ENCODE measurements at places on chromosomes 13 and 19.

- DNase-seq, result no peak
Measured at GRCh38 chr19:14577885-14578427, 4.9 kb upstream of the CLEC17A start.

GRCh38 chr13:51674276-51674675 is 90.0 kb downstream of the WDFY2 start:
- DNase-seq, result no peak

GRCh38 chr19:45448887-45449299 is 18.9 kb upstream of the FOSB start:
- DNase-seq, result no peak

DNA sequence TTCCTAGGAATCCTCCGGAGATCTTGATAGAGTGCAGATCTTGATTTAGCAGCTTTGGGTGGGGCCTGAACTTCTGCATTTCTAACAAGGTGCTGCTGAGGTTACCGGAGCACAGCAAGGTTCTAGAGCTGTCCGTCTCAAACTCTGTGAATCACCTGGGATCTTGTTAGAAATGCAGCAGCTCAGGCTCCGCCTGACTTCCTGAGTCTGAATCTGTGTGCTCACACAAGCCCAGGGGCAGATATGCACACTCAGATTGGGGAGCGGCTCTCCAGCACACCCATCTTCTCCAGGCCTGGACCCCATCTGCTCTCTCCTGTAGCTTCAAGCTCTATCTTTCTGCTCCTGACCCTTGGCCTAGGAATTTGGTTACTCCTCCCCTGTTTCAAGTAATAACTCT is 3.5 kb upstream of the TEX26 start:
- DNase-seq, result no peak

GRCh38 chr13:50386541-50387050 is 371.4 kb downstream of the KCNRG start:
- no peak for DNase-seq

DNA sequence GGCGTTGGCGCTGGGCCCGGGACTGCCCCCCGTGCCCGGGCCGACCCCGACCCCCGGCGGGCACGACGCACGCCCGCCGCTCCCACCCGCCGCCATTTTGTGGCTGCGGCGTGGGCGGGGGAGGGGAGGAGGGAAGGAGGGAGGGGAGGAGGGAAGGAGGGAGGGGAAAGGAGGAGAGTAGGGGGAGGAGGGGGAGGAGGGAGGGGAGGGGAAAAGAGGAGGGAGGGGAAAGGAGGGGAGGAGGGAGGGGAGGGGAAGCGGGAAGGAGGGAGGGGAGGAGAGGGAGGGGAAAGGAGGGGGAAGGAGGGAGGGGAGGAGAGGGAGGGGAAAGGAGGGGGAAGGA is at the start of gene BTBD2:
Gene BTBD2, minus strand, starts transcription at position 107 of the 343 bp plus-strand sequence. Its CDS starts 11 bp downstream, at position 96.
- no peak for DNase-seq

DNA sequence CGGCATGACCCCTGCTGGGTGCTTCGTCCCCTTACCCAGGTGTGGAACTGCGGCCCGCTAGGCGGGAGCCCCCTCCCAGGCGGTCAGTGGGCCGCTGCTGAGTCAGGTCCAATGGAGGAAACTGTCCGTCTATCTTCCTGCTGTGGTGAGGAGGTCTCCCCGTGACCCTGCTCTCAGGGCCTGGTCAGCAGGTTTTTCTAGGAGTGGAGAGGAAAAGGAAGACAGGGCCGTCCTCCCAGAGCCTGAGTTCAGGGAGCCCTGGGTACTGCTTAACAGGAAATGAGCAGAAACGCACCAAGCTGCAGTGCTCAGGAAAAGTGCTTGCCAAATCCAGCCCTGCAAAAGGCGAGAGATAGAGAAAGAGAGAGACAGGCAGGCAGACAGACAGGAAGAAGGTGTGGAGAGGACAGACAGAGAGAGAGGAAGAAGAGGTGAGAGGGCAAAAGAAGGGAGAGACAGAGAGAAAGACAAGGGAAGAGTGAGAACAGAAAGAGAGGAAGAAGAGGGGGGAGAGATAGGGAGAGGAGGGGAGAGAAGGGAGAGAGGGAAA is 10.3 kb downstream of the SH3GL1 start:
- DNase-seq, result no peak

GRCh38 chr13:104782741-104783140 is 1716.5 kb upstream of the SLC10A2 start:
- DNase-seq, result no peak

DNA sequence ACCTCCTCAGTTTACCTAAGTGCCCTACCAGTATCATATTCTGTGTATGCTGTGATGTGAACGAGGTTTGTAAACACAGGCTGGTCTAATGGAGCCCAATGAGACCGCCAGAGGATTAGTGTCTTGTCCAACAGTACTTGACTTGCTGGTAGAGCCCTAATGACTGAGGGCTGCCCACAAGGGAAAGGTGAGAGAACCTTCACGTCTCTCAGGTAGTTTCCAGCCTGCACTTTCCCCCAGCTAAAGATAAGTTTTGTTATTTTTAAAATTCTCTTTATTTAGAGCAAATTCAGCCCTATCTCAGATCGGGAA is 498 bp upstream of the RBM26 start:
- DNase-seq, result no peak

DNA sequence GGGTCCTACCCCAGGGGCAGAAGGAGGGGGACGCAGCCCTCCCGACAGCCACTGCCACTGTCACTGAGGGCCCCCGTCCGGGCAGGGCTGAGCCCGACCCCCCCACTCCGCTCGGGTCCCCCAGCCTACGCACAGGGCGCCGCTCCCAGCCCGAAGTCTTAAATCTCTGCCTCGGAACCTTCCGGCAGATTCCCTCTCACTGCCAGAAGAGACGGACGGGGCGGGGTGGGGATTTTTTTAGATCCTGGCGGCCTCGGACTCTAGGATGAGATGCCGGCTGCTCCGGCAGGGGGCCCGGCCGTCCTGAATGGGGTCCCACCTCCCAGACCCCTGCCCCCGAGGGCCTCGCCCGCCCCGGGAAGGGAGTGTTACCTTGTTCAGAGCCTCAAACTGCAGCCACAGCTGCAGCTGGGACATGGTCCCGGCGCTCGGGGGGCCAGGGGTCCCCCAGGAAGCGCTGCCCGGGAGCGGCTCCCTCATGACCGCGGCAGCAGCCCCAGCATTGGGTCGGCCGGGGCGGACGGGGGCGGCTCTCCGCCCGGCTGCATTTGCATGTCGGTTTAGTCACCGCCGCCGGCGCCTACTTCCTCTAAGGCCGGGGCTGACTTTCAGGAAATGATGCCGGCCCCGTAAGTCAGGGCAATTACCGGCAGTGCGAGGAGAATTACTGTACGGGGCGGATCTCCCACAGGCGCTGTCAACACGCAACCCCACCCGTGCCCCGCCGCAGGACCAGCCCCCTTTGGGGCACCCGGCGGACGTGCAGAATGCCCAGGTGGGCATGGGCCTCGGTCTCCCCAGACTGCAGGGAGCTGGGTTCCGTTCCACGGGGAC is 28.1 kb downstream of the GPX4 start:
- peak; percentile 84 for DNase-seq

- no peak for DNase-seq
Measured at GRCh38 chr13:31468114-31468902, 268.5 kb downstream of the B3GLCT start.

GRCh38 chr19:17448131-17448967 is at the start of gene TMEM221:
Gene TMEM221, minus strand, starts transcription at chr19:17448668. Its CDS starts 206 bp downstream, at chr19:17448462.
- DNase-seq, result peak; percentile 30

GRCh38 chr13:91659256-91660075 is 261.0 kb downstream of the GPC5 start:
- no peak for DNase-seq

DNA sequence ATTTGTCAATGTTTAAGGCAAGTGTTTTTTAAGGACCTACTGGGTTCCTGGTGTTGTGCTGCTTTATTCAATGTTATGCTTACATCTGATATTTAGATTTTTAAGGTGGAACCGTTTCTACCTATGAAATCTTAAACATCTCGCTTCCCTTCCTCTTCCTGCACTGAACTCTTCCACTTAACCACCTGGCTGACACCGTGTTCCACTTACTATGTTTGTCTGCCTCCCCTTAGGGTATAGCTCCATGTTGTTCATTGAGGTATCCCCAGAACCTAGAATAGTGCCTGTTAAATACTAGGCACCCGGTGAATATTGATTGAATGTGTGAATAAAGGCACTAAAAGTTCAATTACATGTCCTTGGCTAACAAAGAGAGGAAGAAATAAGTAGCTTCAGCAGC is 104.9 kb downstream of the RNF17 start:
- no peak for DNase-seq

DNA sequence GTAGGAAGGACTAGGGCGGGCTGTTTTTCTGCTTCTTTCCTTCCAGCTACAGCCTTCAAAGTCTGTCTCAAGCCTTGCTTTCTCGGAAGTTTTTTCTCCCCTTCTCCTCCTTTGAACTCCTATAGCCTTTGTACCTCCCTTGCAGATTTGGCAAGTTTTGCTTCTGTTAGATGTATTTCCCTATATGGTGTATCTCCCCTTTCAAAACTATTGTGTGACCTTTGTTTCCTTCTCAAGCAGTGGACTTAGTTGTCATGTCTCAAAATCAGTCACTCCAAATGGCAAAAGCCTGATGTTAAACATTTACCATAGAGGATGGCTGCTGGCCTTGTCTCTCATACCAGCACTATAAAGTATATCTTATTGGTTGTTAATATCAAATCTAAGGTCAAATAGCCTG is 152.7 kb downstream of the FLT1 start:
- no peak for DNase-seq

DNA sequence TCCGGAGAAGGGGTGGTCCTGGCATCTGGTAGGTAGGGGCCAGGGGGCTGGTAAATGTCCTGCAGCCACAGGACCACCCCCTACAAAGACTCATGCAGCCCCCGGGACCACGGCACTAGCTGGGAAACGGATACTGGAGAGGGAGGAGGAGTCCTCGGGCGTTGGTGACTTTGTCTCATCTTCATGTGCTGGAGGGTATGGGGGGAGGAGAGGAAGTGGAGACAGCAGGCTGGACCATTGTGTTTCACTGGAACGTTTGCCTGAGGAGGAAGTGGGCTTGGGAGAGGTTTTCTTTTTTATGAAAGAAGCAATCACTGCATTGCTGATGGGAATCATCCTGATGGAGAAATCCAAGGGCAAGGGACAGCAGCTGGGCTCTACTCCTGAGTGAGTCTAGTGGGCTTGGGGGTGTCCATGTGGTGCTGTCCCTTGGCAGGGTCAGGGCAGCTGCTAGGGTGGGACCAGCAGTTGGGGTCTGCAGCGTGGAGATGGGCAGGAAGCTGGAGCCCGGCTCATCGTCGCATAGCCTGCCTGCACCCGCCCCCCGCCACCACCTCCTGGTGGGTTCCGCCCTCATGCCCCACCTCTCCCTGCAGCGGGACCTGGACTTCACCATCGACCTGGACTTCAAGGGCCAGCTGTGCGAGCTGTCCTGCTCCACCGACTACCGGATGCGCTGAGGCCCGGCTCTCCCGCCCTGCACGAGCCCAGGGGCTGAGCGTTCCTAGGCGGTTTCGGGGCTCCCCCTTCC is 1.7 kb upstream of the ADM5 start:
- no peak for DNase-seq

- DNase-seq, result no peak
Measured at GRCh38 chr19:4373601-4374497, 26.5 kb downstream of the SH3GL1 start.

GRCh38 chr13:44181931-44182330 is 191.7 kb upstream of the SERP2 start:
- DNase-seq, result no peak

DNA sequence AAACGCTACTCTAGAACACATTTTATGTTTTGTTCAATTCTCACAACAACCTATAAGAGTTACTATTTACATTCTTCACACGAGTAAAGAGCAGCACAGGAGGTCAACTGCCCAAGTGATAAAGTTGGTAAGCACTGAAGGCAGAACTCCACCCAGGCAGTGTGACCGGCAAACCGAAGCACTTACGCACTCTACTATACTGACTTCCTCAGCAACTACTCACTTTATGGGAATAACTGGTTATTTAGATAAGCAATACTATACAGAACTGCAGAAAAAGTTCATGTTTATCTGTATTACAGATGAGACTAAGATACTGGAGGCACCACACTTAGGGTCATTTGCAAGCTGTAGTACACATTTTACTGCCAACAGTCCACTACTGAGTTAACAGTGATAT is 28.8 kb downstream of the FOXO1 start:
- DNase-seq, result no peak

- no peak for DNase-seq
Measured at GRCh38 chr13:77375560-77376108, 48.7 kb upstream of the MYCBP2 start.

DNA sequence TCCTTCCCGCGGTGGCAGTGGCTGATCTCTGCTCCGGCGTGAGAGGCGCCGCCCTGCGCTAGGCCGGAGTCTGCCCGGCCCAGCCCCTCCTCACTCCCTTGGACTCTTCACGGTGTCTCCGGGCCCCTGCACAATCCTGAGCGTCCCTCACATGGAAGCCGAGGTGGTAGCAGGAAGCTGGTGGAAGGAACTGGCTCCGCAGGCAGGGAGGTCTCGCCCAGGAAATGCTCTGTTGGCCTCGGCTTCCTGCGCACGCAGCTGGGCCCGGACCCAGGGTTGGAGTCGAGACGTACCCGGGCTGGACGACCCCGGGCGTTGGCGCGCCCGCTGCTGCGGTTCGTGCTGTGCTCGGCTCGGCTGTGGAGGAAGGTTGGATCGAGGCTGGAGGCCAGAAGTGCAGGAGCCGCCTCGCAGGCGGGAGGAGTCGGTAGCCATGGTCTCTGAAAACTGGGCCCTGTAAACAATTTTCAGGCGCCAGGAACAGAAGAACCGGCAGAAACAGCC is 46.3 kb downstream of the ZNF724 start:
- no peak for DNase-seq
